H9 (cell line): ENCODE measurements at places on chromosomes 5 and 9. TPM values are rescaled to one million over a fixed set of nuclear protein-coding genes. Genes with fewer than 3 reads are reported as not detected.
A peak's percentile ranks its signal among the peaks of the same experiment; 100 is the strongest.

DNA sequence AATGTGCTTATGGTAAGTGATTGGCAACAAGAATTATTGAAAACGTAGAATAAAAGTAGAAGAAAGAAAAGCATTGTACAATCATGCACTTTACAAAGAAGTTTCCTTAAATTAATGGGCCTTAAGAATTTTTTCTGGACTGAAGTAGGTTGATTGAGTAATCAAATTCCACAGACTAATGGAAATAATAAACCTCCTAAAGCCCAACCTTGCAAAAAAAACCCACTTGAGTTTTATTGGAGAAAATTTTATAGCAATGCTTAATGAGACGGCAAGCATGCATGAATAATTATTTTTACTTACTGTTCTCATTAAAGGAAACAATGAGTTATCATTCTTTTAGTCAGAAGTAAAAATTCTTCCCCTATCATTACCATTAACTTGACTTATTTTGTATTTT, 676.1 kb upstream of the C9orf72 start:
- DNase-seq: no peak
- no peaks in the 10 kb centered on the region for H3K27me3 ChIP-seq
- H3K27ac ChIP-seq: no peak overlapping the region
- no peaks in the 10 kb centered on the region for H3K4me1 ChIP-seq
- no peak overlapping the region for H3K4me3 ChIP-seq

- H3K27me3 ChIP-seq: no peaks in the 10 kb centered on the region
- H3K27ac ChIP-seq: no peak overlapping the region
- no peak overlapping the region for H3K4me3 ChIP-seq
Measured at GRCh38 chr5:76252437-76252836, 150.6 kb upstream of the IQGAP2 start.

GRCh38 chr9:33129886-33130881, 37.0 kb downstream of the B4GALT1 start:
- DNase-seq: no peak
- no peak overlapping the region for H3K4me3 ChIP-seq
- peaks cover 19% of the 10 kb centered on the region for H3K36me3 ChIP-seq
- H3K27me3 ChIP-seq: no peaks in the 10 kb centered on the region

- H3K4me3 ChIP-seq: no peak overlapping the region
- peaks cover 23% of the 10 kb centered on the region for H3K36me3 ChIP-seq
- H3K27me3 ChIP-seq: no peaks in the 10 kb centered on the region
- no peak for DNase-seq
Measured at GRCh38 chr9:20538956-20539355, 83.3 kb downstream of the MLLT3 start.

GRCh38 chr5:175718401-175719108, 60.7 kb downstream of the HRH2 start:
- peaks cover 29% of the 10 kb centered on the region for H3K36me3 ChIP-seq
- no peaks in the 10 kb centered on the region for H3K27me3 ChIP-seq
- H3K4me3 ChIP-seq: no peak overlapping the region
- H3K4me1 ChIP-seq: no peaks in the 10 kb centered on the region
- DNase-seq: no peak
- no peak overlapping the region for H3K27ac ChIP-seq

DNA sequence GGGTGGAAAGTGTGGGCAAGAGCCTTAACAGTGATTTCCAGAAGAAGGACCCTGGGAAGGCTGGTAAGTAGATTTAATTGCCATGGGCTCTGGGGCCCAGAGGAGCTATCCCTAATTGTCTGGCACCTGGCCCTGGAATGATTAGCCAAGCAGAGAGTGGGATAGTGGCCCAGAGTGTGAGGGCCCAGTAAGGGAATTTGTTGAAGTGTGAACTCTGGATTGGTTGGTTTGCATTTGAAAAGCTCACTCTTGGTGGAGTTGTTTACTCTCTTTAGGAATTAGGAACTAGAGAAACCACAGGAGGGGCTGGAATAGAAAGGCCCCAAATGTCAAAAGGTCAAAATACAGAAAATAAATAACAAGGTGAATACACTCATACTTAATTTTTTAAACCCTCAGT, 207.1 kb downstream of the GABRG2 start:
- no peak overlapping the region for H3K4me3 ChIP-seq
- peak; percentile 75 for DNase-seq
- no peaks in the 10 kb centered on the region for H3K36me3 ChIP-seq

DNA sequence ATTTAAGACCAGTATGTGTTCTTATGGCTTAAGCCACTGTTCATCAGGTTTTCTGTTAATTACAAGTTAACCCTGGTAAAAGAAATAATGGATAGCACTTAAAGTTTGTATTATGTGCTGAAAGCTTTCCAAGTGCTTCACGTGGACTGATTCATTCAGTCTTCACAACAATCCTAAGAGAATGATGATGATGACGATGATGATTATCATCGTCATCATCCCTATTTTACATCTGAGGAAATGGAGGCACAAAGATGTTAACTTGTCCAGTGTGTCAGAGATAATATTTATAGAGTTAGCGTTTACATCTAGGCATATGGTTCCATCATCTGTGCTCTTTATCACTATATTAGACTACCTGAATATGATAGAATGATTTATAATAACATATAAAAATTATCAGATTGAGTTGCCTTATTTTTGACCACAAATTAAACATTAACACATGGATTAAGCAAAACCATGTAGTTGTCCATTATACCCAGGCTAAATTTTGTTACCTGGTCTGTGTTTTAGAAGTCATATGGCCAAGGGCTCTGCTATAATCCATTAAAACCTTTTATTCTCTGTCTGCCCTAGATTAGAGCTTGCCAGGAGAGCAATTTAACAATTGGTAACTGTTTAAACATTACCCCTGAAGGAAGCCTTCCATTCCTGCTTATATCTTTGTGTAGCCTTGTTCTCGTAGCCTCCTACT, 102.3 kb upstream of the MAP3K1 start:
- H3K36me3 ChIP-seq: no peaks in the 10 kb centered on the region
- H3K27ac ChIP-seq: no peak overlapping the region
- no peak overlapping the region for H3K4me3 ChIP-seq
- no peak for DNase-seq

DNA sequence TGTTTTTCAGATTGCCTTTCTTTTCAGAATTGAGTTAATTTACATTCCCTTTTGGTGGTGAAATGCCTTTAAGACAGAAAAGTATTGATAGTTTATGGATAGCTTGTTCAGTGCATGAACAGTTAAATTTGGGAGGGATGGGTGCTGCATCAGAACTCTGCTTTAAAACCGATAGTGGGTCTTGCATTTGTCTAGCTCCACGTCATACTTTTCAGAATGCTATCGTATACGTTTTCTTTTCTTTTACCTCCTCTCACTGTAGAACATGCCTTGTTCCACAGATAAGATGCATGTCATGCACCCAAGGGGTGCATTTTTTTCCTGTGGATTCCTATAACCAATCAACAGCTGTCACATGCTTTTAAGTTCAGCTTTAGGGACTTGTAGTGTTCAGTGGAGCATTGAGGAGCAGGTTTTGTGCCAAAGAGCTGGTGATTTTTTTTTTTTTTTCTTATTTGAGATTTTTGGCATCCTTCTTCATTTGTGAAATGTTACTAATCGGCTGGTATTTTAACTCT, 2.3 kb downstream of the SLC44A1 start:
- no peaks in the 10 kb centered on the region for H3K27me3 ChIP-seq
- no peak overlapping the region for H3K27ac ChIP-seq
- H3K36me3 ChIP-seq: no peaks in the 10 kb centered on the region
- peaks cover 5% of the 10 kb centered on the region; the same call in 1 of the 2 replicates for H3K4me1 ChIP-seq
- peak overlapping the region; percentile 98 for H3K4me3 ChIP-seq
- DNase-seq: no peak

DNA sequence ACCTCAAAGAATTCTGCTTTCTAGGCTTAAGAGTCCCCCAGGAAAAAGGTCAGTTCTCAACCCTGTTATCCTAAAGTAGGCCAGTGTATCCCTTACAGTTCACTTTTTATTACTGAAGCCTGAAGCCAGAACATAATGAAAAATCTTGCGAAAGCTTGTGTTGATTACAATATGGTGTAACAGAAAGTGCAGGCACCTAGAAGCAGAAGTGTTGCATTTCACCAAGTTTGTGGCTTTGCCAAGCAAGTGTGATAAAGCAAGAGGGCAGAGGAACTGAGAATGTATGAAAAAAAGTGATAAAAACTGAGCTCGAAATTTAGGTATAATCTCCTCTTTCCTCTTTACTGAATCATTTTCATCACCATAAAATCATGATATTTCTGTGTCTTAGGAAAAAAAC, 26.2 kb downstream of the AGTPBP1 start:
- no peak overlapping the region for H3K27ac ChIP-seq
- H3K4me1 ChIP-seq: no peaks in the 10 kb centered on the region
- H3K36me3 ChIP-seq: peaks cover 2% of the 10 kb centered on the region; the same call in 1 of the 2 replicates
- H3K27me3 ChIP-seq: no peaks in the 10 kb centered on the region

DNA sequence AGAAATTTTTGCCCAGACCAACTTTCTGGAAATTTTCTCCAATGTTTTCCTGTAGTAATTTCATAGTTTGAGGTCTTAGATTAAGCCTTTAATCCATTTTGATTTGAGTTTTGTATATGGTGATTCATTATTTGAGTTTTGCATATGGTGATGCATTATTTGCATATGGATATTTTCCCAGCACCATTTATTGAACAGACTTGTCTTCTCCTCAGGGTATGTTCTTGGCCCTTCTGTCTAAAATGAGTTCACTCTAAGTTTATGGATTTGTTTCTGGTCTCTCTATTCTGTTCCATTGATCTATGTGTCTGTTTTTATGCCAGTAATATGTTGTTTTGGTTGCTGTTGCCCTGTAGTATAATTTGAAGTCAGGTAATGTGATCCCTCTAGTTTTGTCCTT, 139.3 kb downstream of the SLC25A46 start:
- no peak for DNase-seq
- no peak overlapping the region for H3K27ac ChIP-seq
- H3K4me1 ChIP-seq: no peaks in the 10 kb centered on the region
- no peak overlapping the region for H3K4me3 ChIP-seq
- H3K36me3 ChIP-seq: no peaks in the 10 kb centered on the region
- no peaks in the 10 kb centered on the region for H3K27me3 ChIP-seq

The FOXD4L6 gene
- total RNA-seq: 0.13 TPM in 1 of 2 replicates, not detected in the other

The CTSV gene
- 82.2 and 85.5 TPM in 2 replicates for total RNA-seq

The EPB41L4A gene
- total RNA-seq: 4.8 and 4.9 TPM in 2 replicates

The SLCO4C1 gene
- 4.8 and 5.6 TPM in 2 replicates for total RNA-seq

GRCh38 chr5:115455301-115455707, 89.3 kb downstream of the FEM1C start:
- H3K4me1 ChIP-seq: peaks cover 5% of the 10 kb centered on the region; the same call in 1 of the 2 replicates
- no peaks in the 10 kb centered on the region for H3K36me3 ChIP-seq
- H3K4me3 ChIP-seq: no peak overlapping the region
- H3K27ac ChIP-seq: no peak overlapping the region

The LCP2 gene
- 0.09 TPM in 1 of 2 replicates, not detected in the other for total RNA-seq

- no peaks in the 10 kb centered on the region for H3K4me1 ChIP-seq
- no peak overlapping the region for H3K27ac ChIP-seq
- DNase-seq: peak; percentile 46
- H3K27me3 ChIP-seq: peaks cover 5% of the 10 kb centered on the region; the same call in 1 of the 2 replicates
Measured at GRCh38 chr5:31639481-31640411, 815 bp downstream of the PDZD2 start.

GRCh38 chr5:143679777-143680176, 132.2 kb upstream of the HMHB1 start:
- no peak overlapping the region for H3K27ac ChIP-seq
- DNase-seq: no peak
- no peaks in the 10 kb centered on the region for H3K36me3 ChIP-seq

- H3K4me3 ChIP-seq: no peak overlapping the region
- H3K27me3 ChIP-seq: no peaks in the 10 kb centered on the region
- no peaks in the 10 kb centered on the region for H3K36me3 ChIP-seq
- no peak overlapping the region for H3K27ac ChIP-seq
Measured at GRCh38 chr5:35438786-35439185, 178.9 kb upstream of the SPEF2 start.

The PIP5K1B gene
- total RNA-seq: 1.7 and 2.5 TPM in 2 replicates

DNA sequence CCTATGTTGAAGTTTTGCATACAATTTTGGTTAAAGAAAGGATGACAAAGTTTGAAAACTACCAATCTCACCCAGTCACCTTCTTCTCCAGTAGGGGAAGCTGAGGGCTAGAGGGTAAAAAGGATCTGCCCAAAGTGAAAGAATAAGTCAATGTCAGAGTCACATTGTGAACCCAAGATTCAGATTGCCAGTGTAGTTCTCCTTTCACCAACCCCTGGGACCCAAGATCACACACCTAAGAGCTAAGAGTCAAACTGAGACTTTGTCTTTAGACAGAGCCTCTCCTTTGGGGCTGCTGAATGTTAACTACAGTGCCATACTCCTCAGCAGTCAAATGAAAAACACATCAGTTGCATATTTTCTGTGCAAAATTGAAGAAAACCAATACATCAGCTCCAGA, 210.6 kb downstream of the ATP10B start:
- H3K4me1 ChIP-seq: no peaks in the 10 kb centered on the region
- H3K27ac ChIP-seq: no peak overlapping the region
- no peak overlapping the region for H3K4me3 ChIP-seq
- DNase-seq: no peak

The RNF183 gene
- total RNA-seq: 0.33 TPM in 1 of 2 replicates, not detected in the other

- no peak for DNase-seq
- no peaks in the 10 kb centered on the region; the same call in 2 of the 3 replicates for H3K36me3 ChIP-seq
- H3K4me3 ChIP-seq: no peak overlapping the region
- H3K27ac ChIP-seq: no peak overlapping the region
- H3K27me3 ChIP-seq: no peaks in the 10 kb centered on the region
Measured at GRCh38 chr5:99005506-99005905, 76.7 kb upstream of the CHD1 start.

The ELP1 gene
- total RNA-seq: 34.7 and 38.7 TPM in 2 replicates

DNA sequence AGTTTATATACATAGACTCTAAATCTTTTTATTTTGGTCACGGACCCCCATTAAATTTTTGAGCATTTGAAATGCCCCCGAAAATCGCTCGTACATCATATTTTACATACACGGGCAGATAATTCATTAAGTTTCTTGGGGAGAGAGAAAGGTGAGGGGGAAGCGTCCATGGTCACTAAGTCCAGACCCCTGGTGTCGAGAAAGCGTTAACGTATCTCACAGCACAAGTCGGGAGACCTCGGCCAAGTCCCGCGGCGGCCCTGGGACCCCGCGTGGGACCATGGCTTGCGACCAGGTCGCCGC, 794 bp downstream of the PTBP3 start:
- peak overlapping the region; percentile 47 for H3K27ac ChIP-seq
- no peak for DNase-seq
- H3K4me3 ChIP-seq: peak overlapping the region; percentile 92
- H3K4me1 ChIP-seq: 0 out of 2 replicates have a peak, but pooled peaks cover 2% of the 10 kb centered on the region

The SPATA31A6 gene
- 0.15 and 0.61 TPM in 2 replicates for total RNA-seq

GRCh38 chr5:83364312-83365299, 106.9 kb upstream of the VCAN start:
- no peak overlapping the region for H3K27ac ChIP-seq
- DNase-seq: no peak

DNA sequence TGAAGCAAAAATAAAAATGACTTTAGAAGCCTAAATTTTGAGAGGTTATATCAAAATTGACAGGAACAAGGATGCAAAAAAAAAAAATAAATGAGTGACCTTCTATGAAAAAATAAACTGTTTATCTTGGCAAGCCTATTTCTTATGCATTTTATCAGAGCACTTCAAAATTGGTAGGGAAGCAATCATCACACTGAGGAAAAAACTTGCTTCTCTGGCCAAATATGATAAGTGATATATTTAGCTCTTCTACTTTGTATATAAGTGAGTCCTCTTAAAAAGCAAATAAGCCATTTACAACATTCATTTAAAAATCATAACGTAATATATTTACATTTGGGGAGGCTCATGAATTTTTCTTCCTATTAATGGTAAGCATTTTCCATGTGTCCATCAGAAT, 287.1 kb downstream of the FBXL17 start:
- H3K4me1 ChIP-seq: no peaks in the 10 kb centered on the region; the same call in 1 of the 2 replicates
- H3K27me3 ChIP-seq: no peaks in the 10 kb centered on the region
- H3K36me3 ChIP-seq: peaks cover 8% of the 10 kb centered on the region
